Femur (tissue), 1 donor: ENCODE measurements at places on chromosomes 5 and 9.

- DNase-seq, result no peak
These were observed 102.2 kb downstream of the MEGF10 start for GRCh38 chr5:127392762-127393161.

DNA sequence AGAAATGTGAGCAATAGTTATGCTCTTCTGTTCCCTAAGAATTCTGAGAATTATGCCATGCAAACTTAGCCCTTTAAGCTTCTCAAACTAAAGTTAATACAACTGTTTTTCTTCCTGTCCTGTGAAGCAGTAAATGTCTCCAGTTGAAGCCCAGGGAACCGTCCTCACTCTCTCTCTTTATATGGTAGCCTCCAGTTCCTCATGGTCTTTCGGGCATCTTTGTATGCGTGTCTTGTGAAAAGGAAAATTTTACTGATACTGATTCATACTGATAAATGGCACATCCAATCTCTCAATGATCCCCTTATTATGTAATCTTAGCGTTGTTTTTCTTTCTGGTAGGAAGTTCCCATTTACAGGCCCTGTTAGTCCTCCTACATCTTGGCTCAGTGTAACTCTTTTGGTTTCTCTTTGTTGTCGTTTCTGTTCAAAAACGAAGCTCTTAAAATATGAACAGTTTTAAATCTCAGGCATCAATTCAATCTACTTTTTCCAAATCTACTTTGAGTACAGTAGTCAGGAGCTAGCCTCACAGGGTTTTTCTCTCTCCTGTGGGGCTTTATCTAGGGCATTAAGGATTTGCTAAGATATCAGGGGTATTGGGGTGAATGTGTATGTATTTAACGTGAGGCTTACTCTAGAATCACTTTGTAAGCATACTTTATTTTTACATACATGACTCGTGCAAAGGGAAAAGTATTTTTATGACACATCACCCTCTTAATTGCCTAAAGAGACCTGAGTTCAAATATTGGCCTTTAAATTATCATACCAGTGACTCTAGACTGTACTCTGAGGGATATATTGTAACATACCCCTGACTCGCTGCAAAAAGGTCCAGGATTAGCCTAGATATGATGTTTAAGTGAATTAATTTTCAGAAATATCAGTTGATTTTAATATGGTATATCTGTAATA lies 258.0 kb downstream of the NR3C1 start:
- DNase-seq, result no peak

- DNase-seq, result no peak
These were observed 23.1 kb downstream of the VCAN start for GRCh38 chr5:83494666-83495065.

DNA sequence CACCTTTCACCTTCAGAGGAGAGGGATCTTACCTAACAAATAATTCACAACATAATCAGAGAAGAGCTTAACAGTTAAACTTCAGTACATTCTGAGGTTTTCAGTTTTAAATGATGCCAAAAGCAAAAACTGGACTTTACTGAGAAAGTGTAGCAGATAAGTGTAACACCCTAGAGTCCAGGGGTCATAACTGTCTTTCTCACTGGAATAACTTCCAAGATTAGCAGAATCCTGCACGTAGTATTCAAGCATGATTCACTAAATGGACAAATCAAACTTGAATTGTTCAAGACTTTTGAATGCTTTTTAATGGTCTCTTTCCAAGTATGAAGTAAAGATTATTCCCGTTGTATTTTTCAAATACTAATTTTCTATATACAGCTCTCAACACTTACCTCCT lies 180.1 kb upstream of the NREP start:
- DNase-seq, result no peak

GRCh38 chr5:18732556-18733479 lies 1098.6 kb downstream of the TAF11L14 start:
- no peak for DNase-seq

GRCh38 chr5:132821791-132822190 lies 8.7 kb downstream of the SHROOM1 start:
- DNase-seq, result no peak

DNA sequence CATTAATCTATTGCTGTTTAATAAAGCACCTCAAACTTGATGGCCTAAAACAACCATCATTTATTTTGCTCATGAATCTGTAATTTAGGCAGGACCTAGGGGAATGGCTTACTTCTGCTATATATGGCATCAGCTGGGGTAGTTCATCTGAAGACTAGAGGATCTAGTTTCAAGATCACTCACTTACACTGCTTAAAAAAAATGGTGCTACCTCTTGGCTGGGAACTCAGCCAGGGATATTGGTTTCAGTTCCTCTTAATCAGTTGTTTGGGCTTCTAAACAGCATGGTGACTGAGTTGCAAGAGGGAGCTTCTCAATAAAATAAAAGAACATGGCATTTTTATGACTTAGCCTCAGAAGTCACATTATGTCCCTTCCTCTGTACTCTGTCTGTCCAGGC lies 142.0 kb downstream of the FAM114A2 start:
- no peak for DNase-seq
